Fibroblast of pulmonary artery (primary cell): ENCODE measurements at places on chromosomes 11 and 22.
A peak's percentile ranks its signal among the peaks of the same experiment; 100 is the strongest.

GRCh38 chr11:96393753-96394348, 4.0 kb downstream of the JRKL start:
- peak; percentile 75 for DNase-seq

DNA sequence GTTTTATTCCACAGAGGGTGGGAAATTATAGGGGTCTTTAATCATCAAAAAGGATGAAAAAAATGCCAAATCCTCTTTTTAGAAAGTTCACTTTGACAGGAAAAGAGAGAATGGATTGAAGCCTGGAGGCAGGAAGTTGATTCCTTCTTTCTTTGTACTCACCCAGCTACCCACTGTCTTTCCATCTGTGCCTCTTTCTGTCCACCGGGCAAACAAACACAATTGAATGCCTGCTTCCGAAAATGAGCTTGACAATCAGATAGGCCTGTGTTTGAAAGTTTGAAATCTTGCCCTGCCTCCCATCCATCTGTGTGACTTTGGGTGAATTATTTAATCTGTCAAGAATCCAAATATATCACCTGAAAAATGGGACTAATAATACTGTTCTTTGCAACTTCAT, 81.1 kb downstream of the SCN3B start:
- DNase-seq = no peak

GRCh38 chr11:126951465-126951864, 49.1 kb downstream of the KIRREL3 start:
- DNase-seq = no peak

DNA sequence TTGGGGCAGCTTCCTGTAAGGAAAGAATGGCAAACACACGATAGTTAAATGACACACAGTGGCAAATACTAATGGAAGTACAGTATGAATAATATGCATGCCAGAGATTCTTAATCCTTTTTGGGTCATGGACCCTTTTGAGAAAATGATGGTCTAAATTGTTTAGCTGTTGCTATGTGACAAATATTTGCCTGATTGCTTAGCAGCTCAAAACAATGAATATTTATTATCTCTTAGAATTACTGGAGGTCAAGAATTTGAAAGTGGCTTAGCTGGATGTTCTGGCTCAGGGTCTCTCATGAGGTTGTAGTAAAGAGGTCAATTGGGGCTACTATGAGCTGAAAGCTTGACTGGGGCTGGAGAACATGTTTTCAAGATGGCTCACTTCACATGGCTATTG, 69.7 kb downstream of the FANCF start:
- DNase-seq = peak; percentile 1

DNA sequence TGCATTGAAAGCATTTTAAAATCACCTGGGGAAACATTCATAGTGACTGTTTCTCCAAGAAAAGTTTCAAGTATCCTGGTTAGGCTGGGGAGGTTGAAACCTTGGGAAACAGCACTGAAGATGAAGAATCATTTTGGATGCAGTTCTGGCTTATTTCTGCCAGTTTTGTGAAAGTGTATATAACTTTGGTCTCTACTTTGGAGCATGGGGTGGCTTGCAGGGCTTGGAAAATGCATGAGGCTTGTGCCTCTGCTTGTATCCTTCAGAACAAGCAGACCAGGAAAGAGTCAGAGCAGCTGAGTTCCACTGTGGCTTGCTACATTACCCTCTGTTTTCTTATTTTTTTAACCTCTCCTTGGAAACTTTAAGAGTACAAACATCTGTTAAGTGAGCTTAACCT, 19.5 kb downstream of the SLC5A12 start:
- no peak for DNase-seq

DNA sequence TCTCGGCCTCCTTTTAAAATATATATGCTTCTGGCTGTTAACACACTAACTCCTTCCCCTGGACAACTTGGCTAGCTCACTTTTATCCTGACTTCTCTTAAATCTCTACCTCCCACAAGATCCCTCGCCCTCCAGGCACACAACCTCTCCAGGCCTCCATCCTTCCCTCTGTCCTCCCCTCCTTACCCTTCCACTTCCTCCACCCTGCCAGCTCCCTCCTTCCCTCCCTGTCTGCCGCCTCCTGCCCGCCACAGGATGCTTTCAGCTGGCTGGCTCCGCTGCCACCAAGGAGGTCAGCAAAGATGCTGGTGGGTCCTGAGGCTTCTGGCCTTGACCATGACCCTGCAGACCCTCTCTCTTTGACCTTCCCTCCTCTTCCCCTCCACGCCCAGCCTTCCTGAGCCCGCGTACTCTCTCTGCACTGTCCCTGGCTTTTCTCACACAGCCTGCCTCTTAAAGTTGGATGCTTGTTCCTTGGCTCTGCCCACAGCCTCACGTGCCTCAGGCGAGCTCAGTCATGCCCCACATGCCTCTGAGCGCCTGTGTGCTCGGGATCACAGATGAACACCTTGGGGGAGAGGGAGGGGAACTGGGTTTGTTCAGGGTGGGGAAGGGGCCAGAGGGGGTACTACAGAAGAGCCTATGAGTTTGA, 6.7 kb downstream of the NFAM1 start:
- no peak for DNase-seq

DNA sequence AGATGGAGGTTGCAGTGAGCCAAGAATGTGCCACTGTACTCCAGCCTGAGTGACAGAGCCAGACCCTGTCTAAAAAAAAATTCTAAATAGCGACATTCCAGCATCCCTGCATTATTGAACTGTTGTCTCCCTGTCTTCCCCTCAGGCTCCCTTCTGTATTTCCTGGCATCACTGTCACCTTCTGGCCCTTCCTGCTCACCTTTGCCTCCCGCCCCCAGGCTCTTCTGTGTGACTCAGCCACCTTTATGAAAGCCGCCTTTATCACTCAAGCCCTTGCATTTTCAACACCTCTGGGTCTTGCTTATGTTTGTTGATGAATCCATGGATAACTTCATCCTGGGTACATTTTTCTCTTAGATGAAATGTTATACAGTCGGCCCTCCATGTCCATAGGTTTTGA, 21.1 kb downstream of the UBASH3B start:
- no peak for DNase-seq

DNA sequence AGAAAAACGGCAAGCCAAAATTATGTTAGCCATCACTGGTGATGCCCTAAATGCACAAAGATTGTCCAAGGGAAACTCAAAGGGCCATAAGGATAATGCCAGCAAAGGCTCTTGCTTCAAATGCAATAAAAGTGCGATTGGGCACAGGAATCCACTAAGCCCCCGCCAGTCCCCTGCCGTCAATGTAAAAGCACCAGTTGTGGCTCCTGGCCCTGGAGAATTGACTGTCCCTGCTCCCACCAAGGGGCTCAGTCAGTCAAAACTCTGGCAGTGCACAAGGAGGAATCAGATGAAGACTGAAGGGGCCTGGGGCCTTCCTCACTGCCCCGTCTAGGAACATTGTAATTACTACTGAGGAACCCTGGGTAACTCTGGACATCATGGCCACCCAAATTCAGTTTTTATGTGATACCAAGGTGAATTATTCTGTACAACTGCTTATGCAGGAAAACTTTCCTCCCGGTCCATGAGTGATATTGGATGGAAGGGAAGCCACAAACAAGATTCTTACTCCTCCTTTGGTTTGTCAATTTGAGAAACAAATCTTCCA, 85.6 kb downstream of the PIWIL4 start:
- DNase-seq = no peak

- DNase-seq = no peak
Measured at GRCh38 chr11:33909150-33909549, 17.3 kb upstream of the LMO2 start.

DNA sequence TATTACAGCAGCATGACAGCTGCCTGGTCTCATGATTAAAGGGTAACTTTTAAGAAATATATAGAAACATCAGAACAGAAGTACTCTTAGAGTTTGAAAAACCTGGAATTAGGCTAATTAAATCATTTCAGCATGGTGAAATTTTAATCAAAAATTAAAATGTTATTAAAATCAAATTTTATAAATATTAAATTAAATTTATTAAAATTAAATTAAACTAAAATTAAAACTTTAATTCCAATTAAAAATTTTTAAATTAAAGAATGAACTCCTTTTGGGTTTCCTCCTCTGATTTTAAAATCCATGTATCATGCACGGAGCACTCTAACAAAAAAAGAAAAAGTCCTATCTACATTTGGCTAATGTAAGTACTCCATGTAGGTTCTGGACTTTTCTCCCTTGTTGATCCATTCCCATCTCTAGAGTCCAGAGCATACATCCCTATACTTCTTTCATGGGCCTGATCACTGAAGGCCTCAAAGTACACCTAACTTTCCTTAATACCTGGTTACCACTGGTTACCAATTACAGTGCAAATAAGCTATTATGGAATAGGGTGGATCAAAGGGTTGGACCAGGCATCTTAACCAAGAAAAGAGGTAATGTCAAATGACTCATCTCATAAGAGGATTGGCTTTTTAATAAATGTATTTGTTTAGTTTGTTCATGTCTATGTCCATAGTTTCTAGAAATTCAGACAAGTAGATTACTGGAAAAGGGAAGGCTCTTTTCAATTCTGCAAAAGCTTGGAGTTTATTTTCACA, 48.4 kb upstream of the MUC15 start:
- DNase-seq = no peak
